Hepatocyte (in vitro differentiated cells): ENCODE measurements at places on chromosomes 2 and 18.
A peak's percentile ranks its signal among the peaks of the same experiment; 100 is the strongest.

GRCh38 chr2:64338910-64339500 is 115.0 kb upstream of the LGALSL start:
- DNase-seq: no peak
- no peaks in the 10 kb centered on the region for H3K27me3 ChIP-seq
- H3K4me1 ChIP-seq: peaks cover 6% of the 10 kb centered on the region
- no peak overlapping the region for H3K4me3 ChIP-seq
- H3K27ac ChIP-seq: no peak overlapping the region

GRCh38 chr18:61606068-61606660 is 272.9 kb downstream of the CDH20 start:
- H3K4me3 ChIP-seq: peak overlapping the region; percentile 10
- DNase-seq: peak; percentile 44
- H3K27me3 ChIP-seq: no peaks in the 10 kb centered on the region
- no peaks in the 10 kb centered on the region for H3K36me3 ChIP-seq

DNA sequence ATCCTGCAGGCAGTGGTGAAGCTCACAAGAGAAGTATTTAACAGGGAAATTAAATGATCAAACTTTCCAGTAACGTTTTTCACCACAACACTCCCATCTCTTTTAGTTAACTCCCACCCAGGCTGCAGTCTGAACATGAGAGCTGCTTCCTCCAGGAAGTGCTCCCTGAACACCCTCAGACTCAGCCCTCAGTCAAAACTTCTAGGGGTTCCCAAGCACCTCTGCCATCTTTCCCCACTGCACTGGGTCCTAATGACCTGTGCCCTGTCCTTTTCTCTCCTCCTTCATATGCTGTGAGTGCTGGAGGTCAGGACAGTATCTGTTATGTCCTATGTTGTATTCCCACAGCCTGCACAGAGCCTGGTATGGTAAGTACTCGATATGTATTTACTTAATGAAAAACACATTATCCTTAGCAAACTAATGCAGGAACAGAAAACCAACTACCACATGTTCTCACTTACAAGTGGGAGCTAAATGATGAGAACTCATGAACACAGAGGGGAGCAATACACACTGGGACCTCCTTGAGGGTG is 49.2 kb upstream of the ASPRV1 start:
- H3K27me3 ChIP-seq: no peaks in the 10 kb centered on the region
- no peak overlapping the region for H3K4me3 ChIP-seq
- no peak for DNase-seq
- peak overlapping the region; percentile 92 for H3K27ac ChIP-seq
- peaks cover 6% of the 10 kb centered on the region for H3K4me1 ChIP-seq

GRCh38 chr18:75341267-75341666 is 86.2 kb downstream of the SMIM21 start:
- H3K36me3 ChIP-seq: no peaks in the 10 kb centered on the region
- no peaks in the 10 kb centered on the region for H3K27me3 ChIP-seq
- peak; percentile 33 for DNase-seq
- no peaks in the 10 kb centered on the region for H3K4me1 ChIP-seq

GRCh38 chr2:195838002-195838401 is 181.0 kb downstream of the SLC39A10 start:
- DNase-seq: no peak
- H3K4me1 ChIP-seq: no peaks in the 10 kb centered on the region
- no peaks in the 10 kb centered on the region for H3K36me3 ChIP-seq
- H3K27ac ChIP-seq: no peak overlapping the region

GRCh38 chr2:64179582-64180321 is 35.5 kb upstream of the PELI1 start:
- H3K27ac ChIP-seq: no peak overlapping the region
- H3K4me3 ChIP-seq: no peak overlapping the region
- no peaks in the 10 kb centered on the region for H3K36me3 ChIP-seq
